NCI-H460 (cell line): ENCODE measurements at places on chromosomes 2 and 18. TPM values are rescaled to one million over a fixed set of nuclear protein-coding genes. Genes with fewer than 3 reads are reported as not detected.
A peak's percentile ranks its signal among the peaks of the same experiment; 100 is the strongest.

NPHP1 gene
- total RNA-seq = 9.8 and 11.9 TPM in 2 replicates

VWA3B gene
- not detected in 2 replicates for total RNA-seq

DNA sequence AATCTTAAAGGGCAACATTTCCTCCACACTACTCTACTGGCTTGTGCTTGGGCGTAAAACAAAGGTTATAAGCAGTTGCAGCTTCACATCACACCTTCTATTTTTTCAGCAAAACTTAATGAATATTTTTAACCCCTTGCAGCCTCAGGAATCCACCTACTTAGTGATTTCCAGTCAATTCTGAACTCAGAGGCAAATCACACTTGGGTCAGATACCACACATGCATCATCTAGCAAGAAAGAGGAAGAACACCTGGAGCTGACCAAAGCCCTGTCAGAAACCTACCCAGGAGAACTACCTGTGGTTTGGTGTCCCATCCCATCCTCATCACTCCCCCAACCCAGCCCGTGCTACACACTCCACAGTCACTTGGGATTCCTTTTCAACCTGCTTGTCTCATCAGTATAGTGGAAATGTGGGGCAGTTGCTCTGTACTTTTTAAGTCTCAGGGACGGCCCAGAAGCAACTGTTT, 25.5 kb downstream of the PIAS2 start:
- no peak for DNase-seq

DNA sequence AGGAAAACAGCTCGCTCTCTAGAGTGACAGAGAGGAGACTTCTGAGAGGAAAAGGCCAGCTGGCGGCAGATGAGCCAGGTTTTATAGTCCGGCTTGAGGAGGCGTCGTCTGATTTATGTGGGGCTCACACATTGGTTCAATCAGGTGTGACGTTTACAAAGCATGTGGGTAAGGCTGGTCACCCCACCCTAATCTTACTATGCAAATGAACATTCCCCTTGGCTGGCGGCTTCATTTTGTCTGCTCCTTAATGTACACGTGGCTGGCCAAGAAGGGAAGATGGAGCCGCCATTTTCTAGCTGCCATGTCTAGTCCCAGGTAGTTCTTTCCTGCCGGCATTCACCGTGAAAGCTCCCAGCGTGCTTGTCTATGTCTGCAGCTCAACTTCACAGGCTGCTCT, 299.1 kb upstream of the SPRED2 start:
- DNase-seq = no peak

GRCh38 chr2:61713457-61713856, 140.4 kb downstream of the FAM161A start:
- no peak for DNase-seq

ATP6V1B1 gene
- total RNA-seq = 2.3 and 3.7 TPM in 2 replicates

IL18RAP gene
- 1.2 and 1.3 TPM in 2 replicates for total RNA-seq

DNA sequence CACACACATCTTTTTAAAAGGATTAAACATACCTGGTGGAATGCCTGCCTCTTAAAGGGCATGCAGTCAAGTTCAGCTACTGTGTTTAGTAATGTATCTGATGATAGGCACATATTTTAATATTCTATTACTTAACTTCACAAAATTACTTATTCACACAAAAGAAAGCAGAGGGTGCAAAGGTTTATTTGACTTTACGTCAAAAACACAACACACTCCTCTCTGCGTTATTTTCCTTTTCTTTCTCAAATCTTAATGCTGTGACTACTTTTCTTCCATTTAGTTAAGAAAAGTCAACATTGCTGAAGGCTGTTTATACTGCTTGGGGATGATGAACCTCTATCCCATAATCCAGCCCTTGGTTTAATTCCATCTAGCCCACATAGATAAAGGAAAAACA, 127.9 kb upstream of the ST6GAL2 start:
- DNase-seq = no peak

DNA sequence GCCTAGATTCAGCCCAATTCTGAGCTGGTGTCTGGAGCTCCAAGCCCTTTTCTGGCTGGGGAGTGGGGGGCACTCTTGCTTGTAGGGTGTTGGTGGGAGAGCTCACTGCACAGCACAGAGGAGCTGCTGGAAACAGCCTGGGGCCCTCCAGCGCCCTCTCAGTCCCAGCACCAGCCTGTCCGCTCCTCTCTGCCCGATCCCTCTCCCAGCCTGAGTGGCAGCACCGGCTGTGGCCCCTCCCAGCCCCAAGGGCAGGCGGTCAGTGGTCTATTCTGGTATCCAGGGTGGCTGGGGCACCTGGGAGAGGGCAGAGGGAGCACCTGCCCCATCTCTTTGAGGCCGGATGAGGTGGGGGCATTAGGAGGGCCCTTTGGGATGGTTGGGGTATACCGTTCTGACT, 13.2 kb upstream of the DES start:
- no peak for DNase-seq

DNA sequence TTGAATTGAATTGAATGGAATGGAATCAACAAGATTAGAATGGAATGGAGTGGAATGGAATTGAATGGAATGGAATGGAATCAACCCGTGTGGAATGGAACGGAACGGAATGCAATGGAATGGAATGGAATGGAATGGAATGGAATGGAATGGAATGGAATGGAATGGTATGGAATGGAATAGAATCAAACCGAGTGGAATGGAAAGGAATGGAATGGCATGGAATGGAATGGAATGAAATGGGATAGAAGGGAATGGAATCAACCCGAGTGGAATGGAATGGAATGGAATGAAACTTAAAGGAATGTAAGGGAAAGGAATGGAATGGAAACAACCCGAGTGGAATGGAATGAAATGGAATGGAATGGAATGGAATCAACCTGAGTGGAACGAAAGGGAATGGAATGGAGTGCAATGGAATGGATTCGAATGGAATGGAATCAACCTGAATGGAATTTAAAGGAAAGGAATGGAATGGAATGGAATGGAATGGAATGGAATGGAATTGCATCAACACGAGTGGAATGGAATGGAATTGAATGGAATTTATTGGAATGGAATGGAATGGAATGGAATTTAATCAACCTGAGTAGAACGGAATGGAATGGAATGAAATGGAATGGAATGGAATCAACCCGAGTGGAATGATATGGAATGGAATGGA, 1146.6 kb downstream of the RPIA start:
- DNase-seq = no peak

DNA sequence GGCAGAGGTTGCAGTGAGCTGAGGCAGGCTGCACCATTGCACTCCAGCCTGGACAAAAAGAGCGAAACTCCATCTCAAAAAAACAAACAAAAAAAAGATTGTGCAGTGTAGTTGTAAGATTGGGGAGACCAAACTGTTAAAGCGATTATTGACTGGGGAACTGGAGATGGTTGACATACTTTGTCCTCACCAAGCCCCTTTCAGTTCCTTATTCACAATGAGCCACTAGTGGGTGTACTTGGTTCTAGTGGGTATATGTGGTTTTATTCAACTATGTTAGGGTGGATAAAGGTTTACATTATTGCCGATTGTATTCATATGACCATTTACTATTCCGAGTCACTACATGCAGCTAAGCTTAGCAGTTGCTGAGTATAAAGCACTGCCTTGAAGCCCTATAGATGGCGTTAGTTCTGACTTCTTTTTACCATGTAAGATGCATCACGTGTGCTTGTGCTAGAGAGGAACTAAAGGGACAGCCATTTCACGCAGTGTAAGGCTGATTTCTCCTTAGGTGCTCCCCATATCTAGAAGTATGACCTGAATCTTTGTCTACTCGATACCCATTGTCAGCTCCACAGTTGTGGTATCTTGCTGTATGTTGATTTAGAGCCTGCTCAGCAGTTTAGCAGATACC, 12.1 kb downstream of the EIF4E2 start:
- DNase-seq = no peak

DNA sequence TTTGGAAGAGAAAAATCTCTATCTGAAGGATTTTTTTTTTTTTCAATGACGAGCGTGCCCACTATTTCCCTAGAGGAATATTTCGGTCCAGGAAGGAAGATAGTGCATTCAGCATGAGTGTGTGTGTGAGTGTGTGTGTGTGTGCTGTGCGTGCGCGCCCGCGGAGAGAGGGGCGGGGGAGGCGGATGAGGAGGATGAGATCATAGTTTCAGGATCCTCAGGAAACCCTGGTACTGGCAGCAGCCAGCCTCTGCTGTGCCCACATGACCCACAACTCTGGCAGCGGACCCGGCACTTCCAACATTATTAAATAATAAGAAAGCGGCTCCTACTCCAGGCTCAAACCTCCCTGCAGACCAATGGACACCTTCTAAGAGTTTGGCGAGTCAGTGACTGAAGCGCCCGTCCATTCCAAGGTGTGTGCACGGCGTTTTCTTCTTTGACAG, 217.0 kb upstream of the DTNA start:
- peak; percentile 5 for DNase-seq

NCKAP5 gene
- total RNA-seq = 10.0 and 10.5 TPM in 2 replicates

DNA sequence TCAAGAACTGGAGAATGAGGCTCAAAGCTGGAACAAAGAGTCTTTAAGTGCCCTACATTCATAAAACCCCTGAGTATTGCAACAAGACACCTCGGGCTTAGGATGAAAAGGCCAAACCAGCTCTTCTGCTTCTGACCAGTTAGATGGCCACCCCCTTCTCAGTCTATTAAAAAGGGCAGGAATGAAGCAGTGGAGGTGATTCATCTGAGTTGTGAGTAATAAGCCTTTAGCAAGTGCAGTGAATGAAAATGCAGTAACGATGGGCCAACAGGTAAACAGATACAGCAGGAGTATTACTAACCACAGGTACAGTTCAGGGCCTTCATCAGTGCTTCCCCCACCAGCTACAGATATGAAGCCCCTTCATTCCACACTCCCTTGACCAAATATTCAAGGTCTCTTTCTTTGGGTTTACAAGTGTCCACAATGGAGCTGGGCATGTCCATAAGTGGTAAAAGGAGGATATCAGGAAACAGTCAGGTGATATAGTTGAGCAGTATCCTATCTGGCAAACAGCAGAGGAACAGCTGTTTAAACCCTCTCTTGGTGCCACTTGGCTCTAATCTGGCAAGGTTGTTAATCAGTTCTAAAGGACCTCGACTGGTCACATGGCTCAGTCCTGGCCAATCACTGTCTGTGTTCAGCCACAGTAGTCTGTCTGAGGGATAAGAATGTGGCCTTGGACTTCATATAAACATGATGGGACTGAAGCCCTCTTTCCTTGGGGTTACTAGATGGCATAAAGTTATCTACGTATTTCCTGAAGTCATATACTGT, 17.8 kb downstream of the SERPINB13 start:
- DNase-seq = no peak

- no peak for DNase-seq
Measured at GRCh38 chr2:45269149-45269793, 260.0 kb upstream of the SIX2 start.

GRCh38 chr2:6757215-6757614, 108.5 kb downstream of the CMPK2 start:
- DNase-seq = no peak

DNA sequence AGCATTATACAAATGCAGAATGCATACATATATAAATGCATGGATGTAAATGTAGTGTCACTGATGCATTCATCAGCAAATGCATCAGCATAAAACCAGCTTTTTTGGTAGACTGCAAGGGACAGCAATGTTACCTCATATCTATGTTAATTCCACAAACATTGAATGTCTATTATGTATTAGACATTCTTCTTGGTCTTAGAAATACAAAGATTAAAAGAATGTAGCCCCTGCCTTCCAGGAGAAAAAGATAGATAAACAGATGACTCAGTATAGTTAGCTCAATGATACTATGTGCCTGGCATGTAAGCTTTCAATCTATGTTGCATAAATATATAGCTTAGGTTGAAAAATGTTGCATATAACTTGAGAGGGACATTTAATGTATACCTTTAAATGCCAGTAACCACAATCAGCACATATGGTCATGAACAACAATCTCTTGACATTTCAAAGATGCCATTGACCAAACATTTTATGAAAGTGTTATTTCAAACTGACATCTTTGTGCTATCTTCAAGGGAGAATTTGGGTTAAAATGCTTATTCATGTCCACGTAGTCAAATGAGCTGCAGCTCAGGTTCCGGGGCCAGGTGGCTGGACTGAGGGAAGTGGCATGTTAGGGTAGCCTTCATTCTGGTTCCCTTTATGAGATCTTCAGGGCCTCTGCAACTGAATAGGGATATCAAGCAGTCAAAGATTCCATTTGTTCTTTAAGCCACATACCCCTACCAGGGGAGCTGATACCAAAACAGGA, 45.2 kb upstream of the GCG start:
- no peak for DNase-seq

GALNT13 gene
- 30.7 and 35.1 TPM in 2 replicates for total RNA-seq

ABCB6 gene
- total RNA-seq = 62.5 and 67.7 TPM in 2 replicates

DNA sequence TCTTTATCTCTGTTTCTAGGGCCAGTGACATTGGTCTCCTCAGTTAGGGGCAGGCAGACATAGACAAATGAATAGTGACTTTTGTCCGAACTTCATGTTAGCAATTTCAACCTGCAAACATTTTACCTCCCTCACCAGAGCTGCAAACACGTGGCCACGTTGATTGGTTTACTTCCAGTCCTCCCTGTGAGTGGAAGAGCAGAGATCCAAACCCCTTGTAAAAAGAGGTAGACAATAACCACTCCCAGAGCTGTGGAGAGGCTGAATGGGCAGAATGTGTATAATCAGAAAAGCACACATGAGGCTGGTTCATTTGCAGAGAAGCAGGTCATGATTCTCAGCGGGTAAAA, 31.1 kb downstream of the CTIF start:
- DNase-seq = no peak

GRCh38 chr2:129165006-129165405, 814.5 kb upstream of the RAB6C start:
- no peak for DNase-seq

GRCh38 chr2:191691016-191691735, 13.2 kb downstream of the NABP1 start:
- peak; percentile 71 for DNase-seq

DNA sequence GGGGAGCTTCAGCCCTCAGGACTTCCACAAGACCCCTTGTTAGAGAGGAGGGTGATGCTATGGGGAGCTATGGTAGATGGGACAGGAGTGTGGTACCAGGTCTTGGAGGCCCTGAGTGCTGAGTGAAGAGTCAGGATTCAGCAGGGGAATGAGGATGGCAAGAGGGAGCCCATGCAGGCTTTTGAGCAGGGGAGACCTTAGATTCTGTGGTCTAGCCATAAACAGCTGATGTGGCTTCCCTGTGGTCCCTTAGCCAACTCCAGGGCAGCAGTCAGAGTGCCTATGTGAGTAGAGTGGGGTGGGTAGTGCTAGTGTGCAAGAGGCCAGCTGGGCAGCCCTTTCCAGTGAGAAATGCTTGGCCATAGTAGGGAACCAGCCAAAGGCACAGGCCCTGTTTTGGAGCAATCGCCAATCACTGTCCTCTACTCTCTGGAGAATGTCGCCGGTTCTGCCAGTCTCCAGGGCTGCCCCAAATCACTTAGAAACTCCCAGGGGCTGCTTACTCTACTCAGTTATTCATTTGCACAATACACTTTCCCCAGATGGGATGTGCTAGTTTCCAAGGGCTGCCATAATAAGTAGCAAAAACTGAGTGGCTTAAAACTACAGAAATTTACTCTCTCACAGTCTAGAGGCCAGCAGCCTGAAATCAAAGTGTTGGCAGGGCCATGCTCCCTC, 310.5 kb downstream of the SMAD2 start:
- no peak for DNase-seq

ALLC gene
- not detected in 2 replicates for total RNA-seq

CBLN2 gene
- total RNA-seq = 0.59 and 0.61 TPM in 2 replicates

MTA3 gene
- total RNA-seq = 28.5 and 28.9 TPM in 2 replicates
